ENCODE measurements at places on chromosomes 1 and 21. TPM values are rescaled to one million over a fixed set of nuclear protein-coding genes. Genes with fewer than 3 reads are reported as not detected.

- no peak for DNase-seq
- no peaks in the 10 kb centered on the region for H3K36me3 ChIP-seq
- H3K27ac ChIP-seq: no peak overlapping the region
- H3K27me3 ChIP-seq: no peaks in the 10 kb centered on the region
- H3K4me1 ChIP-seq: peaks cover 3% of the 10 kb centered on the region
- H3K4me3 ChIP-seq: no peak overlapping the region
These were observed 35.3 kb downstream of the RERE start for GRCh38 chr1:8782001-8782620.

DNA sequence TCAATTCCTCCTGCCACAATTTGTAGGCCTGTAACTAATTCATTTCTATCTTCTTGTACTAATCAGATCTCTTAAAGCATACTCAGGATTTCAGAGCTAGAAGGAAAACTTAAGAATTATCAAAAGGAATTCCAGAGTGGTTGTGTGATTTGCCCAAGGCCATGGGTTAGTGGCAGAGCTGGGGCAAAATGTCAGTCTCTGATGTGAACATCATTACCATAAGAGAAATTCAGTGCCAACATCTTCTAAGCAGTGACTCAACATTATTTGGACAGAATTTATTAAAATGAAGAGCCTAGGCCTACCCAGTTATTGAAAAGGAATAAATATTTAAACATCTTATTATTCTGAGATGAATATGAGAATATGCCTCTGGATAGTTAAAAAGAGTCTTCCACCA, 14.5 kb downstream of the ST6GALNAC5 start:
- no peak overlapping the region for H3K4me3 ChIP-seq
- no peaks in the 10 kb centered on the region for H3K36me3 ChIP-seq
- no peak for DNase-seq

DNA sequence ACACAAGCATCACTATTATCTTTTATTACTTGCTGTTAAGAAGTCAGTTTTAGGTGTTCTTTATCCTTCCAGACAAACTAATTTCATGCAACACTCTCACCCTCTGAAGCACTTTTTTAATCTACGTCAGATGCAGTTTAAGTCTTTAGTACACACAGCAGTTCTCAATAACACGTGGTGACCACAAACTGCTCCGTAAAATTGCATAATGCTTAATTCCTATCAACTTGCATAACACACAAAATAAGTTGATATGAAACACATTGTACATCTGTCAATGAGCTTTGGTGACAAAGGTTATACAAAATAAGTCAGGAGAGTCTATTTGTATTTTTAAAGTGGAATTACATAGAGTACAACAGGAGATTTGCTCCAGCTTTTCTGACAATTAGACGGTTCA, 140.9 kb upstream of the ETS2 start:
- no peak for DNase-seq
- H3K4me1 ChIP-seq: peaks cover 3% of the 10 kb centered on the region

Gene ALPL
- total RNA-seq: 1.2 TPM

Gene TEDDM1
- not detected for total RNA-seq

Gene OR2M7
- total RNA-seq: not detected

All from ovary (tissue), 10 donors.